ENCODE measurements at places on chromosomes 5 and 9.

GRCh38 chr9:14218253-14218652 lies 95.7 kb downstream of the NFIB start:
- no peak for DNase-seq

DNA sequence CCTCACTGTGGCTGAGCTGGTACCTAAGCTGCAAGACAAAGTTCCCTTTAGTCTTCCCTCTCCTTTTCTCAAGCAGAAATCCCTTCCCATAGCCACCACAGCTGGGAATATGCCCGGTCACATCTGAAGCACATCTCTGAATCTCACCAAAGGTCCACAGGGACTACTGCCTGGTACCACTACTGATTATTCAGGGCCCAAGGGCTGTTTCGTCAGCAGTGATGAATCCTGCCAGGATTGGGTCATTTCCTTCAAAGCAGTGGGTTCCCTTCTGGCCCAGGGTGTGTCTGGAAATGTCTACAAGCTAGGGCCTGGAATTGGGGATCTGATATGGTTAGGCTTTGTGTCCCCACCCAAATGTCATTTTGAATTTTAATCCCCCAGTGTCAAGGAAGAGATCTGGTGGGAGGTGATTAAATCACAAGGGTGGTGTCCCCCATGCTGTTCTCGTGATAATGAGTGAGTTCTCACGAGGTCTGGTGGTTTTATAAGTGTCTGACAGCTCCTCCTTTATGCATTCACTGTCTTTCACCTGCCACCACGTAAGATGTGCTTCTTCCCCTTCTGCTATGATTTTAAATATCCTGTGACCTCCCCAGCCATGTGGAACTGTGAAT lies 83.2 kb upstream of the FST start:
- no peak for DNase-seq

DNA sequence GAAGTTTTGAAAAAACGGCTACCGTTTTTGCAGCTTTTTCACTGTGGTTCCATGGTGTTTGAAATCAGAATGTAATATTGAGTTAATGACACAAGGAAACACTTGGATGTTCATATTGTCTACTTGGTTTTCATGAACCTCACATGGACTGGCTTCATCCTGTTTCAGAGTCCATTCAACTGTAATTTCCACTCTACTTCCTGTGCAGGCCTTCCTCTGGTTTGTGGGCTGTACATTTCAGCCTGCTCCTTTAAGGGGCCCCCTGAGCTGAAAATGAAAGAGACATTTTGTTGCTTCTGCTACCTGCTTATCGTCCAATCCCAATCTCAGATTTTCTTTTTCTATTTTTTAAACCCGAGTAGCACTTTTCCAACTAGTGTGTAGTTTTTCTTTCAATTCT lies 41.8 kb upstream of the CDKN2B start:
- no peak for DNase-seq

- no peak for DNase-seq
Measured at GRCh38 chr5:57581772-57582171, 99.2 kb upstream of the ACTBL2 start.

DNA sequence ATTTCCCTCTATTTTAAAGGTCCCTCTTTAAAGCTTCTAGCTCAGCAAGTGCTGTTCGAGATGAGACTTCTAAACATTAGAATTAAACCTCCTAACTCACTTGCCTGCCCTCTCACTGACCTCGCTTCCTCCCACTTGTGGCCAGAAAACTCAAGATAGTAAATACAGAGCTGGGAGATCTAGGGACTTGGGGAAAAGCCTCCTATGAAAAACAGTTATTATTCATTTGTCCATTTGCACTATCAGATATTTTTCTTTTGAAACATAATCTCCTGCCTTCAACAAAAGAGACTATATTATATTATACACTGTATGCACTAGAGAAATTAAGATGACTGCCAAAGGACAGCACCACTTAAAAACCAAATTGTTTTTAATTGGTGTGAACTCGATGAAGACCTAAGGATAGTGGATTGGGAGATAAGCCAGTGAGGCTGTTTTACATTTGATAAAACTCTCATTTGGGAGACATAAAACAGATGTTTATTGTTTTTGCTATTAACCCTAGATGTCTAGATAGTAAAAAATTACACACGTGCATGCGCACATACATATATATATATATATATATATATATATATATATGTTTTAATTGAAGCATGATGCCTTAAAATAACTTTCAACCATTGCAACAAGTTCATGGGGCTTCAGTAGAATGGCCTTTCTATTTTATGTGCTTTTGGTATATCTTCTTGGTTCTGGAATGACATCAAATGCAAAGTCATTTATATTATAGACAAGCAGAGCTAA lies 229.4 kb downstream of the ADAMTSL1 start:
- DNase-seq: no peak

DNA sequence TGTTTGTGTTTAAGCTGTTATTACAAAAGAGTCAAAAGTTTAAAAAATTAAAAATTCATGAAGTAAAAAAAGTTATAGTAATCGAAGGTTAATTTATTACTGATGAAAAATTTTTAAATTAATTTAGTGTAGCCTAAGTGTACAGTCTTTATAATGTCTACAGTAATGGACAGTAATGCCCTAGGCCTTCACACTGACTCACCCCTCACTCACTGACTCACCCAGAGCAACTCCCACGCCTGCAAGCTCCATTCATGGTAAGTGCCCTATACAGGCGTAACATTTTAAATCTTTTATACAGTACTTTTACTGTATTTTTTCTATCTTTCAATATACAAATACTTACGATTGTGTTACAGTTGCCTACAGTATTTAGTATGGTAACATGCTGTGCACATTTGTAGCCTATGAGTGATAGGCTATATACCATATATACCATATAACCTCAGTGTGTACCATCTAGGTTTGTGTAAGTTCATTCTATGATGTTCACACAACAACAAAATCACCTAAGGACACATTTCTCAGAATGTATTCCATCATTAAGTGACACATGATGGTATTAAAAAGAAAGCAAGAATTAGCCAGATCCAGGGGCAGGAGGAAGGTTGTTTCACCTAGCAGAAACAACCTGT lies 40.1 kb downstream of the DCAF10 start:
- no peak for DNase-seq

GRCh38 chr5:89241186-89241585 lies 358.2 kb upstream of the MEF2C start:
- DNase-seq: no peak

- no peak for DNase-seq
Measured at GRCh38 chr5:132428147-132428482, 58.6 kb downstream of the SLC22A5 start.

DNA sequence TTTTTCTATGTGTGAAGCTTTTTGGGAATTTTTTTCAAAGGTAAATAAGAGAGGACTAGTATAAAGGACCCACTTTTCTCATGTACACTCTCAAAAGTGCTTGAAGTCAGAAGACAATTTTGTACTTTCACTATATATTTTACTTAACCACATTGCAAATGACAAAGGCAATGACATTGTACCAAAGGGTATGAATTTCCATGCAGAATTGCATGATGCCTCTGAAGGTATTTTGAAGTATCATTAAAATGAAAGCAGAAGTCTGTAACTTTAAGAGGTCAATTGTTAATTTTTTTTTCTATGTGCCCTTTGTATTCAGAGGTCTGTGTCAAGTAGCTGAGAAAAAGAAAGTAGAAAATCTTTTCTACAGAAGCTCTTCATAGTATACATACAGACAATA lies 84.7 kb downstream of the ST8SIA4 start:
- DNase-seq: no peak

DNA sequence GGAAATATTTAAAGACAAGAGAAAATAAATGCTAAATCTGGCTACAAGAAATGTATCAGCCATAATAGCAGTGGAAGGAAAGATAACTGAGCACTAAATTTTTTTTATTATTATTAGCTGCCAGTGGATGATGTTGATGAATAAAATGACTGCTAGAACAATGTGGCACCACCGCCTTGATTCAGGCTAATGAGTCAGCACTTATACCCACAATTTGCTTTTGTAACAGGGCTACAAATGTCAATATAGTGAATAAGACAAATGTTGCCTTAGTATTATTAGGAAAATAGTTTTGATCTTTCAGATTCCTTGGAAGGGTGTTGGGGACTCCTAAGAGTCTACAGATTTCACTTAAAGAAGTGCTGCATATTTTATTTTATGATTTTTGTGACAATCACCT lies 555.2 kb upstream of the GRAMD2B start:
- no peak for DNase-seq

- no peak for DNase-seq
Measured at GRCh38 chr9:106766616-106767015, 96.3 kb upstream of the ZNF462 start.

- peak; percentile 6 for DNase-seq
Measured at GRCh38 chr9:4796988-4797853, 4.5 kb downstream of the RCL1 start.

DNA sequence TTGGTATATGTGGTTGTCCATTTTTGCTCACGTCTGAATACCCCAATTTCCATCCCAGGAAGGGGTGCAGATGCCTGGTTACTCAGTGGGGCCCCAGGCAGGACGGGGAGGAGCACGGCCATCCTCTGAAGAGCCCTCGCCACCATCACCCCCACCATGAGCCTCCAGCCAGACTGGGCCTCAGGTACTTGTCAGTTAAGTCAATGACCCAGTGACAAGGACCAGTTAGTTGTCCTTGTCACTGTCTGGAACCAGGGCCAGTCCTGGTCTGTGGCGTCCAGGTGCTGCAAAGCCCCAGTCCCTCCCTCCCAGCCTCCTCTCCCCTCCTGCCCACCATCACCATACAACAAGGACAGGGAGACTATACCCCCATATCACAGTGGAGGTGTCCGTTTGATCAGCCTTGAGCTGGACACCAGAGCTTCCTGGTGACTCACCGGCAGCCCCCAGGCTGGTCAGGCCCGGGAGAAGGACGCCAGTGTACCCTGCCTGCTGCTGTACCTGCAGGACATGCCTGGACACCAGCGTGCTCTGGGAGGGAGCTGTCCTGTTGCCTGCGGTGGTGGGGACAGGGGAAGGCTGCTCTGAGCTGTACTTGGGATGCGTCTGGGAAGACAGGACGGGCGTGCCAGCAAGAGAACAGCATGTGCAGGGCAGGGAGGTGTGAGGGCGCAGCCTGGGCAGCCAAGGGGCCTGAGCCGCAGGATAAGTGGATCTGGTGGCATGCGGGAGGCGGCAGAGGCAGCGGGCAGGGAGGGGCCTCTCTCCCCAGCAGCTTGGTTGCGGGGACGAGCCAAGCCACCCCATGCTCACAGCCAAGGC lies 32.6 kb upstream of the TTLL11 start:
- DNase-seq: no peak

- no peak for DNase-seq
Measured at GRCh38 chr5:154308443-154309370, 118.2 kb downstream of the GALNT10 start.

GRCh38 chr5:158499892-158500418 lies 599.8 kb downstream of the EBF1 start:
- DNase-seq: no peak

DNA sequence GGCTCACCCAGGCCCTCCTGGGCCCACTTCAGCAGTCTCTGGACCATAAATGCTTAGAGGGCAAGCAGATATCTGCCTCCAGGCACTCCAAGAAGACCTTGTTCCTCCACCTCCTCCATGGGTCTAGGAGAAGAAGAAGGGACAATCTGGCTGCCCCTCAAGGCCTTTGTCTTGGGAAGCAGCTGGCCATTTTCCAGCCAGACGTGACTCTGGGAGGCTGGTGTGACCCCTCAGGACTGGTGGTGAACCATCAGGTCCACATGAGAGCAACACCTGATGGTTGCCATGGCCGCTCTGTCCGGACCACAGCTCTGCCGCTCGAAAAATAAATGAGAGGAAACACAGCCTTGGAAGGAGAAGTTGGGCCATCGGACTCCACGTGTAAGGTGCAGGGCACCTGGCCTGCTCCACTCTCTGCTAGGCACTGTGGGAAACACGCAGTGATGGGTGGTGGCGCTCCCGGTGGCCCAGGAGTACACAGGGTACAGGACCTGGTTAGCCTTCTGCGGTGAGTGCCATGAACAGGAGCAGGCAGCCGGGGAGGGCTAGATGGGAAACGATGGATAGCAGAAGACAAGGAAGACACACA lies 3.0 kb upstream of the COL5A1 start:
- no peak for DNase-seq

GRCh38 chr5:181207214-181207959 lies 2.4 kb upstream of the TRIM7 start:
- DNase-seq: no peak

GRCh38 chr9:130935648-130936271 lies 3.3 kb downstream of the FIBCD1 start:
- no peak for DNase-seq

DNA sequence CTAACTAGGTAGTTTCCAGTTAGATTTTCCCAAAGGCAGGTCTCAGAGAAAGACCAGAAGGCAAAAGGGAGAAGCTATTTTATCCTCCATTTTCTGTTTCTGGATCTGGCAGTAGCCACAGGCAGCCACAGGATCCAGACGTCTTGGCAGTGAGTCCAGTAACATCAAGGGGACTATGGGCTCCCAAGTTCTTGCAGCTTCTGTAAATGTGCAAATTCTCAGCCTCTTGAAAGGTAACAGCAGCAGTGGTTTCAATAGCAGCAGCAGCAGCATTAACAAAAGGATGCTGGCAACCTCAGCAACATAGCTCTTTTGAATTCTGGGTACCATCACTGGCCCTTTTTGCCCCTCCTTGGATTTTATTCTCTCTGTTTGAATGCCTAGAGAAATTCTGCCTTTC lies 27.1 kb upstream of the IL33 start:
- no peak for DNase-seq

- DNase-seq: no peak
Measured at GRCh38 chr5:82422751-82423181, 144.6 kb upstream of the RPS23 start.

- no peak for DNase-seq
Measured at GRCh38 chr5:93998951-93999455, 257.6 kb upstream of the POU5F2 start.

DNA sequence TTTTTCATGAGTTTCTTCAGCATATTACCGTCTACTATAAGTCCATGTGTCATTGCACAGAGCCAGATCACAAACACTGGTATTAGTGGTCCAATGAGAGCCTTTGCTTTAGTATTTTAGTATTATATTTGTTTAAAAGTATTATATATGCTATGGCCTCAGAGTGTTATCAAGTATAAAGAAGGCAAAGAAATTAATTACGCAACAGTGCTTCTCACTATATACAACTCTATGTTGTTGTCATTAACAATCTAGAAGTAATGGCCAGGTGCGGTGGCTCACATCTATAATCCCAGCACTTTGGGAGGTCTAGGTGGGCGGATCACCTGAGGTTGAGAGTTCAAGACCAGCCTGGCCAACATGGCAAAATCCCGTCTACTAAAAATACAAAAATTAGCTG lies 47.1 kb upstream of the RAPGEF6 start:
- no peak for DNase-seq

DNA sequence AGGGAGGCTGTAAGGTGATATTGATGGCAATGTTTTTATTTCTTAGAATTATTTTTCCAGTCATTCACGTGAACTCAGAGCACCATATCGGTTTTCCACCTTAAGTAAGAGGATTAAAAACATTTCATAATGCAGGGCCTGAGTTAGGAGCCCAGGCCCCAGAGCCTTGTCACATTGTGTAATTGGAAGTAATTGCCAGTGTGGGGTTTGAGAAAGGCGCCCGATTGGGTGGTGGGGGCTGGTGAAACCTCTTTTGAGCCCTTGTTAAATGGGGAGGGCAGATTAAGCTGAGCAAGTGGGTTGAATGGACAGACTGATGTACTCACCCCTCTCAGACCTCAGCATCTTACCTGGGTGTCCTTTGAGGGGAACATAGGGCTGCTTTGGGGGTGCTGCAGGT lies 116.7 kb upstream of the PITX1 start:
- DNase-seq: no peak

GRCh38 chr5:43033841-43034590 lies 6.1 kb downstream of the ANXA2R start:
- no peak for DNase-seq
